GM04503 (cell line): ENCODE measurements at places on chromosomes 16 and 17.

DNA sequence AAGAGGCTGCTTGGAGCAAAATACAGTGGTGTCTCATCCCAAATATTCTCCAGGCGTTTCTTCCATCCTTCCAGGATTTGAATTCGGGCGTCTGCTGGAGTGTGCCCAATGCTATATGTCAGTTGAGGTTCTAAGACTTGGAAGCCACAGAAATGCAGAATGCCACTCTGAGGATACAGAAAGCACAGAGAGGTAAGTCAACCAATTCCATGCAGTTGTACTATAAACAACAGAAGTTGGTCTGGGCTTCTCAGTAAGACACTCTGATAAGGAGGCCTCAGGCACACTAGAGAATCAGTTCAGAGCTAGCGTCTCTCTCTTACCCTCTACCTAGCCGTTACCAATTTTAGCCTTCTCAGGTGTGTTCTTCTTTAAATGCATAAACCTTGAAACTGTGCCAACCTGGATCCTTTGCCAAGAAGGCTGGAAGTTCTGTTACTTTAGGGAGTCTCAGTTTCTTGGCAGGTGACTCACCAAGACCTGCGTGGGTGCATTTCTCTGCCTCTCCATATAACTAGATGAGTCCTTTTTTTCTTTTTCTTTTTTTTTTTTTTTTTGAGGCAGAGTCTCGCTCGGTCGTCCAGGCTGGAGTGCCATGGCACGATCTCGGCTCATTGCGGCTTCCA, 15.1 kb downstream of the NQO1 start:
- DNase-seq: no peak

DNA sequence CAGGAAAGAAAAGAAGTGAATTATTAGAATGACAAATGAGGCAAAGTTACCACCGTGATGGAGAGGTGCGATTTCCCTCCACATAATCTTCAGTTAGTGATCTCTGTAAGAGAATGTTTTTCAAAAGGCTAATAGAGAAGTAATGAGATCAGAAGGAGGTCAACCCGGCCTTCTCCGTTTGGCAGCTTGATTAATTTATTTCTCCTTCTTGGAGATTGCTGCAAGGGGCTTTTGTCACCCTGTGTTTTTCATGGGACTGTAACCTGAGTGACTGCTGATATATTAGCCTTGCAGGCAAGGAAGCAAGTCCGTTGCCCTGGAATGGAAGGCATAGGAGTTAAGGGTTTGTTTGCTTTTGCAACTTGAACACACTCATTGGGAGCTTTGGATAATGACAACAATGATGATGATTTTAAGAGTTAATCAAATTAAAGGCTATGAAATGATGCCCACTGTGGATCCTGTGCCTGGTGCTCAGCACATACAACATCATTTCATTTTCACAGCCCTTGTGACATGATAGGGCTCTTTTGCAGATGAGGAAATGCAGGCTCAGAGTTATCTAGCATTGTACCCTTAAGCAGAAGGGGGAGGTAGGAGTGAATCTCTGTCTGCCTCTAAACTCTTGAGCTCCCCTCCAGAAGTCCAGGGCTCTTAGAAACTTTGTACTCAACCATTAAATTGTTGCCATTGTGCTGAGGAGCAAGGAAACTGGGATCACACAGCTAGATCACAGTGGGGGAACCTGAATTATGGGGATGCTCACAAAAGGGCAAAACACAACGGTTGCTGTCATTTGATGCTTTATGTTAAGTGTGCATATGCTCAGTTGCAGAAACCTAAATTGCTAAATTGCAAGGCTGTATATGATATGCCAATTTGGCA, 226.3 kb downstream of the WWOX start:
- no peak for DNase-seq

DNA sequence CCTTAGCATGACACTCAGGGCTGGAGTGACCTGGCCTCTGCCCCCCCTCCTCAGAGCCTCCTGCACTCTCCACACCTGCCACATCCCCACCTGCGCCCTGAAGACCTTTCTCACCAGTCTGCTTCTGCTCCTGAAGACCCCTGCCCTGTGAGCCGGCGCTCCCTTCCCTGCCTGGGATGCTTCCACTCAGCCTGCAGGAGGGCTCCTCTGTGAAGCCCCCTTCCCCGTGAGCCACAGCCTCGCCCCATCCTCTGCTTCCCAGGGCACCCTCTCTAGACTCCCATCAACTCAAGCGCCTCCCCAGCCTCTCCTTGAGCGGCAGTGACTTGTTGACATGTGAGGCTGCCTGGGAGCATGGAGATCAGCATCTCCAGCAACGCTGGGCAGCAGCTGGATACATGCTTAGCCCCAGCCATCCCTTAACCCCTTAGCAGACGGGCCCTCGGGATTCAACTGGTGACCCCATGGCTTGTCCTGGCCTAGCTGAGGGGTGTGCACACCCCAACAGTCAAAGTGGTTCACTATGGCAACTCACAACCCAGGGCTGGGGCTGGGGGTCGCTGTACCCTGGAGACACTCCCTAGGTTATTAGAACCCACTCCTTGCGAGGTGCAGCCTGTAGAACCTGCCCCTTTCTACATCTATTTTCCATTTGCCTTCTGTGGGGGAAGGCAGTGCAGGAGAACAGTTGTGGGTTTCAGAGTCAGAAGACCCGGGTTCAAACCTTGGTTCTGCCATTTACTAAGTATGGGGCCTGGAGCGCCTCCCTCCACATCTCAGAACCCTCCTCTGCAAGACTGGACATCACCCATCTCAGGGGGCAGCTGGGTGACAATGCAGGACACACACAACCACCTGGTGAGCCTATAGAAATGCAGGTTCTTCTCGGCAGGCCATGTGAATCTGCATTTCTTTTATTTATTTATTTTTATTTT, 21.5 kb downstream of the TMEM235 start:
- no peak for DNase-seq

DNA sequence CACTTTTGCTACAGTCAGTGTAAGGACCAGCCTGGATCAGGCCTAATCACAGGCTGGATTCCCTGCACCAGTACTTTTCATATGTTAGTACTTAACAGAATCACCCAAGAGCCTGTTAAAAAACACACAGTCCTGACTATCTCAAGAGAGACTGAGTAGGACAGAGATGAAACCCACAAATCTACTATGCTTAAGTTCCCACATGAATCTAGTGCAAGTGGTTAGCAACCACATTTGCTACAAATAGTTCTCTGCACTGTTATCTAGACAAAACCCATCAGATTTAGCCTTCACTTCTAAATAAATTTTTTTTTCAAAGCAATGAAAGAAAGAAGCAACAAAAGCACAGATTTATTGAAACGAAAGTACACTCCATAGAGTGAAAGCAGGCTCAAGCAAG, 38.9 kb downstream of the SSH2 start:
- no peak for DNase-seq

- no peak for DNase-seq
Observed at GRCh38 chr16:85192238-85193114, 80.2 kb upstream of the CIBAR2 start.

- DNase-seq: no peak
Observed at GRCh38 chr17:67041531-67041930, 2.8 kb upstream of the CACNG1 start.

- no peak for DNase-seq
Observed at GRCh38 chr16:55393991-55394390, 70.0 kb downstream of the IRX6 start.
